ENCODE measurements at places on chromosomes 3 and 15.

- no peak for DNase-seq
These were observed 31.5 kb upstream of the TFDP2 start for GRCh38 chr3:142180761-142181362.

DNA sequence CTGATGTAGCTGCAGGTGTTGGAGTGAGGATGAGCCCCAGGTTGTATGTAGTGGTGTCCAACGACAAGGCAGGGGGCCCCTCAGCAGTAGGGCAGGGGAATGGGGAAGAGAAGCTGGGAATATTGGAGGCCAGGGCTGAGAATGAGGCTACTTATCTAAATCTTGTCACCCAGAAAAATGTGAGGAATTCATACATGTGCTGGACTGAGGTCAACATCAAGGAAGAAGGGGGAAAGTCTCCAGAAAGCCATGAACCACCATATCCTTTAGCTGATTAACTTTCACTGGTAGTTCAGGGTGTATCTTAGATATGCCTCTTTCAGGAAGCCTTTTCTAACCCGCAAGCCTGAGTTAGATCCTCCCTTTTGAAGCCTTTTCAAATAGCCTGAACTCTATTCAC, 22.6 kb upstream of the FSTL1 start:
- DNase-seq, result no peak

GRCh38 chr15:100123611-100124010, 218.2 kb downstream of the ADAMTS17 start:
- no peak for DNase-seq

- no peak for DNase-seq
These were observed 92.7 kb downstream of the LRRC28 start for GRCh38 chr15:99343881-99344551.

GRCh38 chr15:101639667-101640066, 12.5 kb downstream of the TM2D3 start:
- DNase-seq, result no peak

DNA sequence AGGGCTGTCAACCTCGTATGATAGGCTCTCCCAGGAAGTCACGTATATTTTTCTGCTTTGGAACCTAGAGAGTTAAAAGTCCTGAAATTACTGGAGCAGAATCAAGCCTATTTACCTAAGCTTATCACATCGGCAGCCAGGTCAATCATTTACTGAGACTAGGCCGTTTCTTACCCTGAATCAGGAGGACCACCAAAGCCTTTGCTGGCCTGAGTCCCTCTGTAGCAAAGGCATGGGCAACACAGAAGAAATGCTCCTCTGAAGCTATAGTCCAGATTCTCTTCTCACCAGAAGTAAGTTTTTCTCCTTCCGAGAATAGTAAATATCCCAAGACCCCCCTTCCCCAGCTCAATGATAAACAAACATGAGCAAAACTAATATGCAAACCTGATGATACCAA, 125.9 kb upstream of the PHLDB2 start:
- no peak for DNase-seq

- DNase-seq, result no peak
These were observed 777 bp downstream of the RNU5B-1 start for GRCh38 chr15:65305150-65305758.

Measured in NCI-H748 treated with DMSO at 0.1 percent for 48 hours (cell line).